ENCODE measurements at places on chromosomes 16 and 17.
A peak's percentile ranks its signal among the peaks of the same experiment; 100 is the strongest.

GRCh38 chr17:68356949-68357455, 65.7 kb downstream of the ARSG start:
- H3K27ac ChIP-seq, result no peak overlapping the region
- no peak for DNase-seq
- H3K4me3 ChIP-seq, result no peak overlapping the region
- H3K4me1 ChIP-seq, result no peaks in the 10 kb centered on the region

- H3K4me1 ChIP-seq, result no peaks in the 10 kb centered on the region
- H3K36me3 ChIP-seq, result no peaks in the 10 kb centered on the region
- no peak overlapping the region for H3K27ac ChIP-seq
Observed at GRCh38 chr16:56724191-56724590, 5.7 kb upstream of the NUP93 start.

DNA sequence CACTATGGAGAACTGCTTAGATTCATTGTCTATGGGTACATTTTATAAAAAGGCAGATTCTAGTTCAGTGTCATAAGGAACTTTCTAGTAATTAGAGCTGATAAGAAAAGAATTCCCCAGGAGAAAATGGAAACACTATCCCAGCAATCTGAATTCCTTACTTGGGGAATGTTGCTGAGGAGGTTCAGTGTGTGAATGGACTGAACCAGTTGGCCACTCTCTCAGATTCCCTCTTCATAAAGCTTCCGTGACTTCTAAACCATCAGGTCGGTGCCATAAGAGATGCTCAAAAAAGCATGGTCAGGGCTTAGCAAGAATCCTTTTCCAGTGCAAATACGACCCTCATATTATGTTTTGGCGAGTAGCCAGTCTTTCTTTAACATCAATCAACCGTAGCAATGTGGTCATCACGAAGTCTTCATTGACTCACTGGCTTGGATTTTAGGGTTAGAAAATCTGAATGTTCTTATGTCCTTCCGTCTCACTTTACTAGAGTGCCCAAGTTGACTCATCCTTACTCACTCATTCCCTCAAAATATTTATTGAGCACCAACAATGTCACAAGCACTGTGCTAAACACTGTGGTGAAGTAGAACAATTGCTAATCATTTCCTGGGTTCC, 102.7 kb upstream of the HLF start:
- DNase-seq, result no peak
- H3K4me1 ChIP-seq, result no peaks in the 10 kb centered on the region
- no peaks in the 10 kb centered on the region for H3K36me3 ChIP-seq
- no peaks in the 10 kb centered on the region for H3K27me3 ChIP-seq
- H3K4me3 ChIP-seq, result no peak overlapping the region
- no peak overlapping the region for H3K27ac ChIP-seq

- no peak overlapping the region for H3K4me3 ChIP-seq
- no peak overlapping the region for H3K27ac ChIP-seq
- peaks cover 6% of the 10 kb centered on the region for H3K36me3 ChIP-seq
- H3K27me3 ChIP-seq, result no peaks in the 10 kb centered on the region
- DNase-seq, result no peak
Observed at GRCh38 chr16:3748307-3748706, 31.0 kb upstream of the TRAP1 start.

GRCh38 chr16:89431158-89431584, 59.2 kb downstream of the ANKRD11 start:
- H3K4me1 ChIP-seq, result peaks cover 15% of the 10 kb centered on the region
- no peaks in the 10 kb centered on the region for H3K36me3 ChIP-seq
- H3K27me3 ChIP-seq, result no peaks in the 10 kb centered on the region
- peak overlapping the region; percentile 42 for H3K27ac ChIP-seq
- DNase-seq, result peak; percentile 74

DNA sequence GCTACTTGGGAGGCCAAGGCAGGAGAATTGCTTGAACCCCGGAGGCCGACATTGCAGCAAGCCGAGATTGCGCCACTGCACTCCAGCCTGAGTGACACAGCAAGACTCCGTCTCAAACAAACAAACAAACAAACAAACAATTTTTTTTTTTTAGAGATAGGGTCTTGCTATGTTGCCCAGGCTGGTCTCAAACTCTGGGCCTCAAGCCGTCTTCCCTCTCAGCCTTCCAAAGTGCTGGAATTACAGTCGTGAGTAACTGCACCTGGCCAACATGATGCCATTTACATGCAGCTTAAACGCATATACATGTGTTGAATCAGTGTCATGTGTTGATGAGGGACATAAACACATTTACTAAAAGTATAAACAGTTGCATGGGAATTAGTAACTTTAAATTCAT, 2.0 kb upstream of the SLFN5 start:
- no peak overlapping the region for H3K4me3 ChIP-seq
- H3K27ac ChIP-seq, result no peak overlapping the region
- DNase-seq, result no peak

- H3K4me1 ChIP-seq, result no peaks in the 10 kb centered on the region
- no peak for DNase-seq
- no peaks in the 10 kb centered on the region for H3K27me3 ChIP-seq
- no peak overlapping the region for H3K27ac ChIP-seq
- H3K4me3 ChIP-seq, result no peak overlapping the region
Observed at GRCh38 chr17:73936908-73937627, 266.4 kb upstream of the RPL38 start.

DNA sequence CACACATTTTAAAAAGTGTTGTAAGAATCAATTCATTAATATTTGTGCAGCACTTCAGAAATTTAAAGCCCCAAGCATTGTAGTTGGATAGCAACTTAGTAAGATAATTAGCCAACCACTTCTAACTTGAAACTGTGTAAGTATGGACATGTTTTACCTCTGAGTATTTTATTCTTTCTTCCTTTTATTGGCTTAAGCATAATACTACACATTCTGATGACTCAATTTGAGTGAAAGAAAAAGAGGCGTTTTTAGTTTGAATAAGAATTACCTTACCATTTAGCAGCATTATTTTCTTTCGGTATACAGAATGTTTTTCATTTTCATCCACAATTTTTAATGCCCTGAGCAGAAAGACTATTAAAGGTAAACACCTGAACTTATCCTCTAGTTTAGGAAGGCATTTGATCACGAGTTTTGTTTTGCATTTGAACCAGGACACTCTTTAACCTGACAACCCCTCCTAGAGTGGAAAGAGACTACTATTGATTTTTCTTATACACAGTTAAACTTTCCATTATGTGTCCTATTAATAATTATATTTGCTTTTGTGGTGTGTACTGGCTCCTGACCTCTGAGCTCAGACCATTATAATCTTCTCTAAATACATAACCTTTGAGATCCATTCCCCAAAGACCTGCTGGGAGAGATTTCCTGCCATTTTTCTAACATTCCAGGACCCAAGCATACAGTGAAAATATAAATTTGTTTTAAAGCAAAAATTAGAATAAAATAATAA, 9.2 kb downstream of the NACA2 start:
- no peak overlapping the region for H3K27ac ChIP-seq
- no peak for DNase-seq
- H3K27me3 ChIP-seq, result no peaks in the 10 kb centered on the region
- H3K4me1 ChIP-seq, result no peaks in the 10 kb centered on the region
- no peaks in the 10 kb centered on the region for H3K36me3 ChIP-seq

- H3K4me3 ChIP-seq, result peak overlapping the region; percentile 97
- H3K27ac ChIP-seq, result peak overlapping the region; percentile 90
- no peaks in the 10 kb centered on the region for H3K36me3 ChIP-seq
- H3K4me1 ChIP-seq, result peaks cover 24% of the 10 kb centered on the region
- peak; percentile 71 for DNase-seq
Observed at GRCh38 chr17:45131616-45132319, 547 bp downstream of the PLCD3 start.

DNA sequence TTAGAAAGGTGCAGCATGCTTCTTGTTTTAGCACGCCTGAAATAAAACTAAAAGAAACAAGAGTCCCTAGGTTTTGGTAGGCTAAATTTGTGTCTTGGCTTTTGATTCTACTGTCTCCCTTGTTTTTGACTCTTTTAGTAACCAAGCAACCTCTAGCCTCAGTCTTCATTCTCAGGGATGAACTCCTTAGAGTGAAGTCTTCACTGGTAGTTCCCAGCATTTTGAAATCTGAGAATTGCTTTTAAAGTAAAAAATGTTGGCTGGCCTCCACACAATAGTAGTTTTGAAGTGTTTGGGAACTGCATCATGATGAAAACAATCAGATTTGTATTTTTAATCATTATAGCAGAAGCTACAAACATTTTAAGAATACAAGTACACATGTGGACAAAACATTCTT, 6.1 kb upstream of the CDR2 start:
- DNase-seq, result no peak
- no peak overlapping the region for H3K27ac ChIP-seq
- H3K4me3 ChIP-seq, result no peak overlapping the region
- H3K36me3 ChIP-seq, result no peaks in the 10 kb centered on the region
- H3K27me3 ChIP-seq, result no peaks in the 10 kb centered on the region

DNA sequence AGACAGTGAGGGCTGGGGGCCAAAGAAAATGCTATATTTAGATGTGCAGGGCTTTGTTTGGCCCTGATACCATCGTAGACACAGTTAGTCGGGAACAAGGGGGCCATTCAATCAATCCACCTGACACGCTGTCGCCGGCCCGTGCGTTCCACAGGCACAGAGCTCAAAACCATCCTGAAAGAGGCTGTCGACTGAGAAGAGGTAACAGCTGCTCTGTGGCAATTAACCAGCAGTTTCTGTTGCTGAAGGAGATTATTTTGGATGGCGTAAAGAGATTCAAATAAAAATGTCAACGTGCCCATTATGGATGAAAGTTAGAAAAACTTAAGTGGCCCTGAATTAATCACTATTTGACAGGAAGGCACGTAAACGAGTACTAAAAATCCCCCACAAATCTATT, 276.2 kb upstream of the IRX5 start:
- no peak overlapping the region for H3K27ac ChIP-seq
- no peak for DNase-seq
- H3K4me1 ChIP-seq, result no peaks in the 10 kb centered on the region
- H3K4me3 ChIP-seq, result no peak overlapping the region
- H3K27me3 ChIP-seq, result no peaks in the 10 kb centered on the region

GRCh38 chr17:56642424-56642823, 48.9 kb downstream of the NOG start:
- DNase-seq, result no peak
- no peak overlapping the region for H3K27ac ChIP-seq
- H3K4me3 ChIP-seq, result no peak overlapping the region

DNA sequence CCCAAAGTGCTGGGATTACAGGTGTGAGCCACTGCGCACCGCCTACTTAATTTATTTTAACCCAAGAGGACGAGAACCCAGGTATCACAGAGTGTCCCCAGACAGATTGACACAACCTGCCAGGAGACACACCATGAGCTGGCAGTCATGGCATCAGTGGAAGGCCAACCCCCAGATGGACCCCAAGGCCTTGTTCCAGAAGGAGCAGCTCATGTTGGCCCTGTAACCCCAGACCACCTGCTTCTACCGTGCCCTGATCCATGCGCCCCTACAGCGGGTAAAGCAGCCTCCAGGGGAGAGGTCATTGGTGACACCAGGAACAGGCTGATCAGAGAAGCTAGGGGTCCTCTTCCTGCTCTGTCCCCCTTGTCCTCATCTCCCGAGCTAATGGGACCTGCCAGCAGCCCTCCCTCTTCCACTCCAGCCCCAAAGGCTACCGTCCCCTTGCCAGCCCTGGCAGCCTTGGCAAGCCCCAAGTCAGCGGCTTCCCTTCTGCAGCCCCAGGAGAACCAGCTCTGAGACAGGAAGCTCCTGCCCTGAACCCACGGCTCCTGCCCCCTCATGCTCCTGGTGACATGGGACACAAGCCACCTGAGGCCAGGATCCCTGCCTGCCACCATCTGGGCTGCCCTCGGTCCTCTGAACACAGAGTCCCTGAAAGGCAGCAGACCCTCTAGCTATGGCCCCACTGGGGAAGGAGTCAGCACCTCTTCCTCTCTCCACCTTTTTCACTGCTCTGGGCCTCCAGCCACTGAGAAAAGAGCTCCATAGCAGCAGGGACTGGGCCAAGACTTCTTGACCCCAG, 6.3 kb downstream of the SULT1A1 start:
- H3K4me3 ChIP-seq, result no peak overlapping the region
- H3K27me3 ChIP-seq, result no peaks in the 10 kb centered on the region
- no peaks in the 10 kb centered on the region for H3K36me3 ChIP-seq

- no peaks in the 10 kb centered on the region for H3K4me1 ChIP-seq
- no peaks in the 10 kb centered on the region for H3K36me3 ChIP-seq
- no peak overlapping the region for H3K4me3 ChIP-seq
- no peak for DNase-seq
- H3K27me3 ChIP-seq, result no peaks in the 10 kb centered on the region
- no peak overlapping the region for H3K27ac ChIP-seq
Observed at GRCh38 chr17:63529711-63530556, 6.8 kb downstream of the KCNH6 start.

DNA sequence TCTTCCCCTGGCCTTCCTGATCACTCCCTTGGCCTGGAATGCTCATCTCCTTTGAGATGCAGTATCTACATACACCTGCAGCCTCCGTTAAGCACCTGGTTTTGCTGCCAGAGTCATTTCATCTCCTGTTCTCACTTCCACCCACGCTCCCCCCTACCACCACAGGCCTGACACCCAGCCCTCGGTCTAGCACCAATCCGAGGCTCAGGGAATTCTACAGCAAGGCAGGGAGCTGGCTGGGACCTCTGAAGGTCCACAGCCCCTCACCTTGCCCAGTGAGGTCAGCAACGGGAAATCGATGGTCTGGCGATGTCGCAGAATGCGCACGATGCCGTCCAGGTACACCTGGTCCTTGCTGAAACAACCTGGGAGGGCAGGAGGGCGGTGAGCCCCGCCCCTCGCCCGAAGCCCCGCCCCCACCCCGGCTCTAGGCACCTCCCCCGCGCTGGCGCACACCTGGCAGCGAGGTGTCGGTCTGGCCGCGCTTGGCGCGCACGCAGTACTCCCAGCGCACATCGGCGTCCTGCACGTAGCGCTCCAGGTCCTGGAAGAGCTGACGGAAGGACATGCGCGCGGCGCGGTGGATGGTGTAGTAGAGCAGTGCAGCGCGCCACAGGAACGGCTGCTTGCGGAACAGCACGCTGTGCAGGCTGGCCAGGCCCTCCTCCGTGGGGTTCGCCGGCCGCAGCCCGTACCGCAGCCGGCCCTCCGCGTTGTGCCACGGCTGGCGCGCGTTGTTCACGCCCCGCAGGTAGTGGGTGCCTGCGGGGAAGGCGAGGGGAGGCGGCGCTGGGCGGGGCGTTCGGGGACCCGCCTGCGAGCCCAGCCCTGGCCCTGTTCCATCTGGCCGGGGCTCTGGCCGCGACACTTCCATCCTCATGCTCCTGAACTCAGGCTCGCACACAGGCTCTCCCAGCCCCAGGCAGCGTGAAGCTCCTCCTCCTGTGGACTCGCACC, 5.7 kb downstream of the MATCAP1 start:
- peak; percentile 86 for DNase-seq
- H3K4me1 ChIP-seq, result peaks cover 17% of the 10 kb centered on the region
- peak overlapping the region; percentile 64 for H3K27ac ChIP-seq
- no peaks in the 10 kb centered on the region for H3K27me3 ChIP-seq

DNA sequence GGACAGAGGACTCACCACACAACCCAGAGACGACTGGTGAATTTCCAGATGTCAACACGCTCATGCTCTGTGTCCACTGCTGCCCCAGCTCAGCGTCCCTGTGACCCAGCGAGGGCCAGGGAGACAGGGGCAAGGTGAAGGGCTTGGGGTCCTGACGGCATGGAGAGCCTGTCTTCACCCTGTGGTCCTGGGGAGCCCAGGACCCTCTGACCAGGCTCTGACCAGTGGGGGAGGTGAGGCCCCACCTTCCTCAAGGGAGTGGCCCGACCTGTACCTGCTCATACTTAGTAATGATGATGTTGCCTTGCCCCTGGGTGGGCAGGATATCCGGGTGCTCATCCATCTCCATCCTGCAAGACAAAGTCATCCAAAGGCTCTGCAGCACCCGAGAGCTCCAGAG, 39.8 kb downstream of the TNFRSF13B start:
- H3K4me1 ChIP-seq, result no peaks in the 10 kb centered on the region
- no peak for DNase-seq
- H3K4me3 ChIP-seq, result no peak overlapping the region

All from colonic mucosa (tissue), 4 donors.